ENCODE measurements at places on chromosomes 5 and 9. TPM values are rescaled to one million over a fixed set of nuclear protein-coding genes. Genes with fewer than 3 reads are reported as not detected.
A peak's percentile ranks its signal among the peaks of the same experiment; 100 is the strongest.

DNA sequence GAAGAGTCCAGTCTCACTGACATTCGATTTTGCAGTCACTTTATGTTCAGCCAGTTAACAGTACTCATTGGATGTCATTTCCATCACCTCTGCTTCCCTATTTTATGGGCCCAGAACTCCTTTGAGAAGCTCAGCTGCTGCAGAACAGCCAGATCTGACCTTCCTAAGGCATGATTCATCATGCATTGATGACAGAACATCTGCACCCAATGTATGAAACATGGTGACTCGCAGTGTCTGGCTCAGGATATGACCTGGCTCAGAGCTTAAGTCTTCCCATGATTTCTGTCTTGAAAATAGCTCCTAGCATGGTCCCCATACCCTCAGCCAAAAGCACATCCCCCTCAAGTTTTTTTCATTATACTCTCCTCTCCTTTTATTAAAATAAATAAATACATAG lies 92.6 kb upstream of the TRIM32 start:
- DNase-seq = peak; percentile 74

The BRINP1 gene
- not detected for total RNA-seq

The PELO gene
- 23.9 TPM for total RNA-seq

The DIRAS2 gene
- total RNA-seq = not detected

- DNase-seq = no peak
Observed at GRCh38 chr9:136565086-136565714, 19.4 kb upstream of the NOTCH1 start.

The SLCO6A1 gene
- total RNA-seq = not detected

- no peak for DNase-seq
Observed at GRCh38 chr5:56596155-56596554, 219.2 kb upstream of the MAP3K1 start.

DNA sequence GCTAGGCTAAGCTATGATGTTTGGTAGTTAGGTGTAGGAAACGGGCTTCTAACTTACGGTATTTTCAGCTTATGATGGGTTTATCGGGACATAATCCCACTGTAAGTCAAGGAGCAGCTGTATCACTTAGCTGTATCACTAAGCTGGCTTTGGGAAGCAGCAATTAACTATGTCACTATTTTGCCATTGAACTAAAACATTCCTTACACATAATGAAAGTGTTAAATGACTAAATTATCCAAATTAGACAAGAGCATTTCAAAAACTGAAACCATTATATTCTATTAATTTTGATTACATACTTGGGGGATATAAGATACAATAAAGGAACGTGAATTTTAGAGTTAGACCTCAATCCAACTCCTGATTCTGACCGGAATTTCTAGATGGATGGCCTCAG lies 188.3 kb downstream of the AGTPBP1 start:
- no peak for DNase-seq

The PCDHGC3 gene
- 42.3 TPM for total RNA-seq

The CER1 gene
- total RNA-seq = not detected

- DNase-seq = peak; percentile 53
Observed at GRCh38 chr5:81397176-81397575, 3.2 kb upstream of the ACOT12 start.

DNA sequence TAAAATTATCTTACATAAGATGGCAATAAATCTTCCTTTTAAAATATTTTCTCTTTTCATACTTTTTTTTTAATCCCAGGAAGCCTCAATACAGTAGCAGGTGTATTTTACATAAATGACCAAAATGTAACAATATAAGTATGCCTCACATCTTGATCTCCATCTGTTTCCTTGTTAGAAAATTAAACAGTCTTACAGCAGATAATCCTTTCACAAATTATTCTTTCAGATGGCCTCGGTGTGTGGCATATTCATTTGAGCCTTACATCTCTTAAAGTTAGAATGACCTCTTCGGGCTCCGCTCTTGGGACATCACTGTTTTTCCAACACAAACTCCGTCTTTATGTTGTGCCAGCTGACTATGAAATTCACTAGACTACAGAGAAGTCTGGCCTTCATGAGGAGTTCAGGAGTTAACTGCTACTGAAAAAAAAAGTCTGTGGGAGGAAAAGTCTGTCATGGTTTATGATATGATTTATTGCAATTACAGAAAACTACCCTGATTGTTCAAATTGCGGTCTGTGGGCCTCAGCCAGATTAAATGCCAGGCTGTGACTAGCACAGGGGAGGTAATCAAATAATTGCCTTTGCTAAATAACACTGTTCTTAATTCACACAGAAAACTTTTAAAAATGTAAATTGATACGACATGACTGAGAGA lies 292.9 kb upstream of the PUM3 start:
- DNase-seq = no peak

The MRPS2 gene
- 24.1 TPM for total RNA-seq

DNA sequence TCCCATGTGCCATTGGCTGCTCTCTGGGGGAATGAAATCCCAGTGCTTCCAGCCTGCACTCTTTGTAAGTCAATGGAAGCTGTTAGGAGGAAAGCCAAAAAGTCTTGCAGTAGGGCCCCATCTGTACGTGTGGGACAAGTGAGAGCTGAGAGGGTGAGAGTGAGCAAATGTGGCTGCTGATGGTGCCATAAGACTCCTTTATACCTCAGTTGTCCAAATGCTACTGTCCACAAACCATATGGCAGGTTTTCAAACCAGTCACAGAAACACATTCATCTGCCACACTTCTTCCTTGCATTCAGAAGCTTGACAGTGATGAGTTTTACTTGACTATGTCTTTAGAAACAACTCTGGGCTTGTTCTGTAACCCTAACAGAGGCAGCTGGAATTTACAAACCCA lies 543.8 kb downstream of the CSNK1G3 start:
- DNase-seq = no peak

The NSA2 gene
- 33.1 TPM for total RNA-seq

- DNase-seq = no peak
Observed at GRCh38 chr5:107169867-107170266, 500.9 kb downstream of the EFNA5 start.

The MRPL50 gene
- 18.6 TPM for total RNA-seq

The PROP1 gene
- not detected for total RNA-seq

GRCh38 chr9:131454028-131454427 lies 48.7 kb upstream of the POMT1 start:
- DNase-seq = no peak

The PWWP2A gene
- 20.4 TPM for total RNA-seq

DNA sequence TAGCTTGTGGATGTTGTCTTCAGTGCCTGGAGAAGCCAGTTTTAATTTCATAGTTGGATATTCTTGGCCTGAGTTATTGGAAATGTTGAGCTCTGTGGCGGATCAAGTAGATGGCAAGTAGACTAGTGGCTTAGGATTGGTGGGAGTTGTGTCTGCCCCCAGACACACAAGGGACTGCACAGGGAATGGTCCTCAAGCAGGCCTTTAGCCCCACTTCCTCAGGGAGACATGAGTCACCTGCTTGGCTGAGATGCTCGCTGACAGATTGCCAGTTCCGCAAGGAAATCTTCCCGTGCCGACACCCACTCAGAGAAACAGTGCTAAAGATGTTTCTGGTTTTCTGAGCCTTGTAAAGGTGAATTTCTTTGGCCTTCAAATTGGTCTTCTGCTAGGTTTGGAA lies 18.8 kb upstream of the CATSPER3 start:
- peak; percentile 84 for DNase-seq

DNA sequence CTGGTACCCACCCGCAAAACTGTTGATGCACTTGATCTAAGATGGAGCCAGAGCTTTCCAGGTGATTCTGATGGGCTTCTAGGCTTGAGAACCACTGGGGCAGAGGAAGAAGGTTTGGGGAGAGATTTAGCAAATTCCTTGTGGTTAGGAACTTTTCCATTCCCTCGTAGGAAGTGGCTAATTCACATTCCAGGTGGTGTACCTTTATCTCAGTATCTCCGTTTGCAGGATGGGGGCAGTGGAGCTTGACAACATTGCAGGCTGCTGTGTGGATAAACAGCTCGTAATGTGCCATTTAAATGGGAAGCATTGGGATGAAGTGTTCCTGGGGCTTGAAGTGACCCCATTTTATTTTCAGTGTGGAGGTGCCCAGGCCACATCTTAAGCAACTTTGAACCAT lies 172.9 kb upstream of the IL12B start:
- no peak for DNase-seq

DNA sequence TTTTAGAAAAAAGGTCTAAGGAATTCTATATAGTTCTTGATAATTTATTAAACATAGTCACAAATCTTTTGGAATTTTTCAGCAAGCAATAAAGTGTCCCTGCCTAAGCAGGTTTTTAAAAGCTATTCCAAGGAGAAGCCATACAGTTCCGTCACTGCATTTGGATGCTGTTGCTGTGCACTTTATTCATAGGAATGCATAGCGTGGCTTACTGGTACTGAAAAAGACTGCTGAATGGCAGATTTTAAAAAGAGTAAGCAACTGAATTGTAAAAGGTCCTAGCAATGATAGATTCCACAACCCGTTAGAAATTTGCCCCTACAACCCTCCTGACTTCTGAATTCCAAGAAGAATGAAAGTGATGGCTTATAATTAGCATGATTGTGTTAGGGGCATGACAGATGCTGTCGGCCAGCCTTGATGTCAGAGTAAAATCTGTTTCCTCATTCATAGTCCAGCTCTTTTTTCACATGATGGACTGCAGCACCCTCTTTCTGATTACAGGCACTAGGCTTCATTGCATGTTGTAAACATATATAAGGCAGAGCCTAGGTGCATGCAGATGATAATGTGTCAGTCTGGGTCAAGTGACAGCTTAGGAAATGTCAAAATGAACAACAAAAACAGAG lies 227.0 kb downstream of the PDE4D start:
- no peak for DNase-seq

- DNase-seq = no peak
Observed at GRCh38 chr9:28805197-28805596, 1231.9 kb upstream of the C9orf72 start.

The IL31RA gene
- total RNA-seq = not detected

DNA sequence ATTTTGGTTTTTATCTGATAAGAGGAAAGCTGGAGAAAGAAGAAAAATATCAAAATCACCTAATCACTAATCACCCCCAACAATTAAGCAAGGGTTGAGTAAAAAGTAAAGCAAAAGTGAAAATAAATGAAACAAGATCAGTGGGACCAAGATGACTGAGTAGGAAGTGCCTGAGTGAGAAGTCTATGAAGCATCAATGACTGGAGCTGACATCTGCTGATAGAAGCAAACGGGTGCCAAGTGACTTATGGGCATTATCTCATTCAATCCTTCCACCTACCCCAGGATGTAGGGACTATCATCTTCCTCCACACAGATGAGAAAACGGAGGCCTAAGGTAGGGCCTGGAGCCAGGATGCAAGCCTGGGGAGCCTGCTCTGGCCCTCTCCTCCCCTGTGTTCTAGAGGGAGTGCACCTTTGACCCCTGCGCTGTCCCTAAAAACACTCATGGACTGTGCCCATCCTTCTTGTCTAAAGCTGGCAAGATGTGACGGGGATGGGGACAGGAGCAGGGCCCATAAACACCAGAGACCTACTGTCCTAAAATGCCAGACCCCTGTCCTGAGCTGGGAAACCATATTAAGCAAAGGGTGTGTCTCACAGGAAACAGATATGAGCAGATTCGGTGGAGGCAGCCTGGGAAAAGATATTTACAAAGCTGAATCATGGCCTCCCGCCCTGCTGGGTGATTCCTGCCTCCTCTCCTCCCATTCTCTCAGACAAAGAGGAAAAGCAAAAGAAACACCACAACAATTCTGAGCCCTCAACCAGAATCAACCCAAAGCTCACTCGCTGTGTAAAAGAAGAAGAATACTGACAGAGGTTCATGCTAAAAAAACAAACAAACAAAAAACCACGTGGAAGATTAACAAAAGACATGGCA lies 116.0 kb downstream of the AUH start:
- peak; percentile 45 for DNase-seq

- DNase-seq = no peak
Observed at GRCh38 chr5:18959535-18959934, 1028.5 kb downstream of the CDH18 start.

DNA sequence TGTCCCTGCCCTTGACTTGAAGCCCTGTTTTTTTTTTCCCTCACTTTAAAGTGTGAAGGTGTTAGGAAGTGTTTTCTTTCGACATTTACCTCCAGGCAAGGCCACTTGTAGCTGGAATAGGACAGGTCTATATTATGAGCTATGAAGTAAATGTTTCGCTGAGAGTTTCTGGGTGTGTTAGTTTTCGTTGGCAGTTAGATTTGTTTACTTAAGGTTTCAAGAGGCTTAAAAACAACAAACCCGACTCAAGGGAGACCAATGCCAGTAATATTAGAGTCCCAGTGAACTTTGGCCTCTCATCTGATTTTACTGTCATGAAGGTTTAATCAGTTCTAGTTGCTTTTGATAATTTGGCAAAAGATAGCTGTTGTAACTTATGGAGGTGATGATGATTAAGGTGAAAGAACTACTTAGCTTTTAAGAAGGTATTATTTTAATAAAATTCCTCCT lies 25.2 kb downstream of the OCLN start:
- DNase-seq = no peak

The PCDHGC5 gene
- not detected for total RNA-seq

- DNase-seq = no peak
Observed at GRCh38 chr9:127485995-127486394, 34.7 kb downstream of the LRSAM1 start.

Data from MG63 (cell line).